ENCODE measurements at places on chromosomes 5 and 9.

DNA sequence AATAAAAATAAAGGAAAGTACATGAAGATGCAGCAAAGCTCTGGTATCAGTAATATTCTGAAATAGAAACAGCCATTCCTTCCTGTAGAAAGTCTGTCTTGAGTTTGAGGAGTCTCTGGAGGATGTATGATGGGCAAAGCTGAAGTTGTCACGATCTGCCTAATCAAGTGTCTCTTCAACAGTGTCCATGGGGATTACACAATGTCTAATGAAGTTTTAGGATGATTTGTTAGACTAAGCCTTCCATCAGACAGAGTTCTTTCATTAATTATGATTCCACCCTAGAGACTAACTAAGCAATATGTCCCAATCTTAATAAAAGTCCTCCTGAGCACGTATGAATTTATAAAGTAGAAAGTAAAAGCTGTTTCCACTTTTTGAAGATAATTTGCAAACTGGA lies 26.9 kb downstream of the PDE4D start:
- DNase-seq = no peak

DNA sequence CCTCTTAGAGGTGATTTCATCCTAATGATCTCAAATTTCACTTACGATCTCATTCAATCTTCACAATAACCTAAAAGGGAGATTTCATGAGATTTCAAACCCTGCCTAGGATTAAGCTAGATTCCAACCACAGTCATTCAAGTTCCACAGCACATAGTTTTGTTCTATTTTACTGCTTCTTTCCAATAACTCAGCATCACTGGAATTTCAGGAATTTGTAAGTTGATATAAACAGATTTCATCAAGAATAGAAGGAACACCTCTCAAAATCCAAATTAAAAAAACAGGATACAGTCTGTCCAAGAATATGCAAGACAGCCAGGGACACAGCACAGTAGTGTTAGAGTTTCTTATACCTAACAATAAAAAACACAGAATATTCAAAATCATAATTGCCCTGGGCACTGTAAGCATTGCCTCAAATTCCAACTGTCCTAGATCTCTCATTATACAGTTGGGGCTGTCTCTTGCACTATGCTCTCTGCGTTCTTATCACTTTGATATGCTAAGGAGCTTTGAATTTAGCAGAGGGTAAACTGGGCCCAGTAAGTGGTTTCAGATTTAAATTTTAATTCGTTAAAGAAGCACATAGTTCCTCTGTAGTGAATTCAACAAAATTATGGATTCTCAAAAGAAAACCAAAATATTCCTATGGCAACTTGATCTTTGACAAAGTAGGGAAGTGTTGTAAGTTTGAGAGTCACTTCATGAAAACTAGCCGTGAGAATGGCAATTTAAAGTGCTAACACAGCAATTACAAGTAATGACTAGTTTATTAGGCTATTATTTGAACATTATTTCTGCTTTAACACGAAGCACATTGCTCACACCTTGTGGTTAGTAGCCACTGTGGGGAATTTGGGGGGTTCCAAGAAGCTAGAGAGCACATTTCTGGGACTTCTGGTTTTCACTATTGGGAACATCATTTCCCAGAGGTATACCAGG lies 478.6 kb upstream of the C9orf72 start:
- DNase-seq = no peak

- no peak for DNase-seq
Measured at GRCh38 chr5:152262667-152263066, 142.4 kb downstream of the NMUR2 start.

GRCh38 chr5:137366526-137366925 lies 132.6 kb downstream of the SPOCK1 start:
- DNase-seq = no peak

DNA sequence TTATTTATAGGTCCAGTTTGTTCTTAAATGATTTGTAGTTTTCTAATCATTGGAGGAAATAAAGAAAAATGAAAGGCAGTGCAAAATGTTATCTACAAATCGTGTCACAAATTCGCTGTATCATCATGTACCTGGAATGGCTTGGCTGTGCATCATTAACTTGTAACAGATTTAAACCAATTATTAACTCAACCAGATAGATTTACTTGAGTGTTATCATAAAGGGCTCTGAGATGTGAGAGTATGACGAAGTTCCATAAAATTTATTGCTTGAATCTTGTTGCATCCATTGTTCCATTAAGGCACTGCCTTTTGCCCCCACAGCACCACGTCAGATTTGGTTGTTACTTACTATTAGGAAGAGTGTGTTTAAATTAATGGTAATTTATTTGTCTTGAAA lies 23.5 kb downstream of the PCSK5 start:
- no peak for DNase-seq

- DNase-seq = no peak
Measured at GRCh38 chr5:82295959-82296531, 17.9 kb upstream of the RPS23 start.

GRCh38 chr9:132283165-132283564 lies 71.6 kb downstream of the SETX start:
- DNase-seq = no peak

DNA sequence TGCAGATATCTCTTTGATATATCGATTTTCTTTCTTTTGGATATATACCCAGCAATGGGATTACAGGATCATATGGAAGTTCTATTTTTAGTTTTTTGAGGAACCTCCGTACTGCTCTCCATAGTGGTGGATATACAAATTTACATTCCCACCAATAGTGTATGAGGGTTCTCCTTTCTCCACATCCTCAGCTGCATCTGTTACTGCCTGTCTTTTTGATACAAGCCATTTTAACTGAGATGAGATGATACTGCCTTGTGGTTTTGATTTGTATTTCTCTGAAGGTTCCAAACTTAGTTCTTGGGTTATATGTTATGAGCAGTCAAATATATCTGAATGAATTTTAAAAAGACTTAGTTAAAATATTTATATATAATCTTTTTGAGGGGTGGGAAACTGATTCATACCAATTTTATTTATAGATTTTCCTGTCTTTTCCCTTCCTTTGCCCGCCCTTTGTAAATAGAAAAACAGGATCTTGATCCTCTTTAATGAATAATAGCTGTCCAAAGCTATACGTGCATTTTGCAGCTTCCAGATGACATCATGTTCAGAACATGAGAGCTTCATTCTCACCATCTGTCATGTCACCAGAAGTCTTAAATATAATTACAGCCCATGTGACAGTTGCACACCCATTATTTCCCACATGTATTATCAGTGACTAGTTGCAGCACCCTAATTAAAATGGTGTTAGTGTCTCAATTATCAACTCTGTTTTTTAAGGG lies 6.2 kb upstream of the ARHGEF28 start:
- no peak for DNase-seq

DNA sequence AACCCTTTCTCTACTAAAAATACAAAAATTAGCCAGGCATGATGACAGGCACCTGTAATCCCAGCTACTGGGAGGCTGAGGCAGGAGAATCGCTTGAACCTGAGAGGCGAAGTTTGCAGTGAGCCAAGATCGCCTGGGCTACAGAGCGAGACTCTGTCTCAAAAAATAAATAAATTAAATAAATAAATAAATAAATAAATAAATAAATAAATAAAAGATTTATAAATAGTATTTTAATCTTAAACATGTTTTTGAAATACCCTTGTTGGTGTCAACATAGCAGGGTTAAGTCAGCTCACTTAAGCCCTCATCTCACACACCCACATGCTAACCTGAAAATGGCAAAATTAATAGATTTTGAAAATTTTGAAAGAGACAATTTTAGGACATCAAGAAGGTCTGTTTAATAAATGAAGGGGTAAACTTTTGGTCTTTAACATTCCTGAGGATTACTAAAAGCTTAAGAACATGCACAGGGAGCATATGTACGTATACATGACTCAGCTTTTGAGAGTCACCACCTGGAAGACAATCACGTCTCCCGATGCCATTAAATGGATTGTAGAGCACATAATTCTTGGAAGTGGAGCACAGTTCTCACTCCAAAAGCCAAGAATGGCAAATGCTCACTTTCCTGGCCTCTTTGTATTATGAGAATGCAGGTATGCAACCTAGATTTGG lies 202.5 kb downstream of the GDNF start:
- DNase-seq = no peak

DNA sequence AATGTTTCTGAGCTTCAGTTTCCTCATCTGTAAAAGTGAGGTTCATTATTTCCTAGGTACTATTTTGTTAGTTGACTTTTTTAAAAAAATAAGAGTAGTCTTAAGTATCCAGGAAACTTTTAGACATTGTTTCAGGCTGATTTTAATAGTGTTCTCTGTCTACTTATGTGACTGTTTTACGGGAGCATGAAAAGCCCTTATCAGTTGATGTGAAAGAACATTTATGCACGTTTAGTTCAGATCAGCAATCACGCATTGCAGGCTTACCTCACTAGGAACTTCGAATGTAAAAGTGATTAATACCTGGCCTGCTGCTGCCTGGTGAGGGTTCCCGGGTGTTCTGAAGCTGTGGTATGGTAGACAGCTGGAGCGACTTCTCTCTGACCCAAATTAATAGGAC lies 8.1 kb downstream of the SNX18 start:
- no peak for DNase-seq

DNA sequence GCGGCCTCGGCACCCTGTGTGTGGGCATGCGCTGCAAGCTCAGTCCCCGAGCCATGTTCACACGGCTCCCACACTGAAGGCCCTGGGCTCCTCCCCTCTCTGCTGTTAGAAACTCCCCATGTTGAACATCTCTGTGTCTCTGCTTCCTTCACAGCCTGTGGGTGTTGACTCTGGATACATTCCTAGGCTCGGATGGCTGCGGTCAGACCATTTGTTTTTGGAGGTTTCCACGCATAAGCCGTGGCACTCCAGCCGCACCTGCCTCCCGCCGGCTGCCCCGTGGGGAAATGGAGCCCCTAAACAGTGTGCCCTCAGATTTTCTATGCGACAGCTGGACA lies 31.2 kb upstream of the LRRC14B start:
- DNase-seq = no peak

- no peak for DNase-seq
Measured at GRCh38 chr9:116913536-116913935, 226.4 kb downstream of the TRIM32 start.

- no peak for DNase-seq
Measured at GRCh38 chr9:124720429-124721108, 50.5 kb downstream of the NR6A1 start.

- DNase-seq = no peak
Measured at GRCh38 chr9:124873664-124874063, 11.7 kb downstream of the ARPC5L start.

GRCh38 chr5:121144764-121145163 lies 680.7 kb downstream of the PRR16 start:
- no peak for DNase-seq

- no peak for DNase-seq
Measured at GRCh38 chr9:79390077-79390698, 181.6 kb upstream of the TLE4 start.

DNA sequence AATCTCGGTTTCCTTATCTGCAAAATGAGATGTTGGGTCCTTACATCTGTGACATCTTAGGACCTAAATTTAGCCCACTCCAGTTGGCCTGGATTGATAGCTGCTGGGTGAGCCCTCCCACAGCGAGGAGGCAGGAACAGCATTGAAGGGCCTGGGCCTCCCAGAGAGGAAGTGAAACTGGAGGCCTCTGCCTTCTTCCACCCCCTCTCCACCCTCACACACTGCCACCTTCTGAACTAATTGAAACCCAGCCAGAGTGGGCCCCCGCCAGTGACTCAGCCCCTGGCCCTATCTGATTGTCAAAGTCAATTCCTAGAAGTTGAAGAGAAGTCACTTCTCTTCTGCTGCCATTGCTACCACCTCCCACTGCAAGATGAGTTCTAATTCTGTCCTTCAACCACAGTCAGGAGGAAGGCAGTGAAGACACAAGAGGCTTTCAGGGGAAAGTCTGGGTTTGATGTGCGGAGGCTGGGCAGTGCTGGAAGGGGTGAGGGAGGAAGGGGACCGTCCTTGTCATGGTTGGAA lies 55.2 kb upstream of the NEK6 start:
- DNase-seq = no peak

DNA sequence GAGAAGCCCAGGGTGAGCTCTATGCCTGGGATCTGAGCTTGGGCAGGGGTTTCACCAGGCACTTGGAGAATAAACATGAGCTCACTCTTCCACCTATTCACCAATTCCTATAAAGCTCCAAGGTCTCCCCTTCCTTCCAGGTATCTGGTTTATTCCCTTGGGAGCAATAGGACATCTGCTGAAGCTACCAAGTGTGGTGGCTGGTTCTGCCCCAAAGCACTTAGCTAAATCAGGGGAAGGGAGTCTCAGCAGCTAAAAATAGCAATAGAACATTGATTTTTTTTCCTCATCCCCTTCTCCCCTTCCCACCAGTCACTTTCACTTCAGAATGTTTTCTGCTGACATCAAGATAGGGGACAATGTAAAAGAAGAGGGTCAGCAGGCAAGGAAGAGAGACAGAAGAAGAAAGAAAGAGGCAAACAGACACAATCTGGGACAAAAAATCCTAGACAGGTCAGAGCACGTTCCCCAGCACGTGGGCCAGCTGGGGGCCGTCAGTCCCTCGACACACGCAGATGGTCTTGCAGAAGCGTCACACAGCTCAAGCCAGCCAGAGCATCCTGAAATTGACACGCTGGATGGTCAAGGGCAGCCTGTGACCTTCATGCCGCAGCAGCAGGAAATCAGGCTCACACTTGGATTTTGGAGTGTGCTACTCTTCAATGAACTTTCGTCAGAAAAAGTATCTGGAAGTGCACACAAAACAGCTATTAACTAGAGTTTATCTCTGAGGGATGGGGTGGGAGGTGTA lies 176.0 kb downstream of the ZNF608 start:
- DNase-seq = no peak

DNA sequence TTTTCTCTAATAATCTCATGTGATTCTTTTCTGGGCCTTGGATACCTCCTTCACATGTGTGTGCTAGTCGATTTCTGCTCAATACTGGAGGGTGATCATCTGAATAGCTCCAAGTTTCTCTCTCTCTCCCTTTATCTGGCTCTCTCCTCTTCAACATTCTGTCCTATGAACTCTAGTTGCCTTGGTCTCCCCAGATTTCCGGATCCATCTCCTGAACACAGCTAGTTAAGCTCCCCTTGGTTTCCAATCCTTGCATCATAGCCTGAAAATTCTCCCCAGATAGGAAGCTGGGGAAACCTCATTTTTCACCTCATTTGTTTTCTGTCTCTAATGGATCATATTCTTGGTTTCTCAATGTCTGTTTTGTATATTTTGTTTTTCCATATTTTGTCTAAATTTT lies 832.3 kb downstream of the MTRR start:
- DNase-seq = no peak

- no peak for DNase-seq
Measured at GRCh38 chr9:16276866-16277265, 593.6 kb downstream of the BNC2 start.

DNA sequence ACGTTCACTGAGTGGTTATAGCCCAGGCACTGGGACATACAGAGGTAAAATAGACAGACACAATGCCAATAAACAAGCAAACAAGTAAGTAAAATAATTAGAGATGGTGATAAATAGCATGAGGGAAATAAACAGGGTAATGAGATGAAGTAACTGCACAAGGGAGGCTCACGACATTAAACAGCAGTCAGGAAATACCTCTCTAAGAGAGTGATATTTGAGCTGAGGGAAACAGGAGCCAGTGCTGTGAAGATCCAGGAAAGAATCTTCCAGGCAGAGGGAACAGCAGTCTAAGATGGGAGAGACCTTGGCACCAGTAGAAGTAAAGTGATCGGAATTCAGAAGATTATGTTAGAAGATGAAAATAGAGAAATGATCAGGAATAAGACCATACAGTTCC lies 279.4 kb downstream of the HINT1 start:
- no peak for DNase-seq
